ENCODE measurements at places on chromosomes 12 and 14. TPM values are rescaled to one million over a fixed set of nuclear protein-coding genes. Genes with fewer than 3 reads are reported as not detected.

The CMKLR1 gene
- total RNA-seq: under 0.01 TPM

The HEBP1 gene
- 33.7 TPM for total RNA-seq

The SLC7A7 gene
- 6.3 TPM for total RNA-seq

The CLEC4C gene
- total RNA-seq: not detected

The TAS2R10 gene
- total RNA-seq: 0.50 TPM

The PRPH gene
- total RNA-seq: 0.50 TPM

The IRAK3 gene
- 7.4 TPM for total RNA-seq

The RNASE1 gene
- not detected for total RNA-seq

The STXBP6 gene
- 4.5 TPM for total RNA-seq

The CNTN1 gene
- 0.26 TPM for total RNA-seq

The RIPK3 gene
- 0.33 TPM for total RNA-seq

The NFE2 gene
- 0.17 TPM for total RNA-seq

The FGD6 gene
- 5.6 TPM for total RNA-seq

The RAD9B gene
- total RNA-seq: 0.77 TPM

The TAS2R7 gene
- not detected for total RNA-seq

The CCDC175 gene
- total RNA-seq: not detected

The CCDC92 gene
- 7.7 TPM for total RNA-seq

The GPR132 gene
- 0.26 TPM for total RNA-seq

The FGF6 gene
- not detected for total RNA-seq

The MIP gene
- not detected for total RNA-seq

The HOTAIR gene
- not detected for total RNA-seq

The SRP54 gene
- total RNA-seq: 57.8 TPM

The WNT1 gene
- total RNA-seq: not detected

The HEATR5A gene
- total RNA-seq: 44.9 TPM

The SLC10A1 gene
- not detected for total RNA-seq

The MYF5 gene
- not detected for total RNA-seq

The GPRC5A gene
- total RNA-seq: 2.3 TPM

The FAM90A1 gene
- 0.33 TPM for total RNA-seq

The RPL10L gene
- total RNA-seq: not detected

The STYK1 gene
- total RNA-seq: not detected

The MTRFR gene
- 10.8 TPM for total RNA-seq

The KLHL33 gene
- total RNA-seq: 1.5 TPM

The BEGAIN gene
- total RNA-seq: under 0.01 TPM

The CDCA4 gene
- 7.9 TPM for total RNA-seq

The ADAM21 gene
- 0.66 TPM for total RNA-seq

The EIF2S3B gene
- total RNA-seq: 1.8 TPM

The SYCP3 gene
- 0.26 TPM for total RNA-seq

The CELA1 gene
- total RNA-seq: not detected

The PLA2G1B gene
- total RNA-seq: not detected

The ABHD12B gene
- under 0.01 TPM for total RNA-seq

The AGAP2 gene
- total RNA-seq: under 0.01 TPM

The KRT75 gene
- total RNA-seq: not detected

The GPN3 gene
- total RNA-seq: 8.9 TPM

The OR4E2 gene
- not detected for total RNA-seq

The MRPL42 gene
- total RNA-seq: 70.1 TPM

The TAS2R8 gene
- total RNA-seq: not detected

The WSCD2 gene
- total RNA-seq: under 0.01 TPM

The PTPN6 gene
- total RNA-seq: 0.26 TPM

The TSPAN8 gene
- under 0.01 TPM for total RNA-seq

Measured in fibroblast of lung (primary cell).